Astrocyte of the cerebellum (primary cell): ENCODE measurements at places on chromosomes 1 and 21.

DNA sequence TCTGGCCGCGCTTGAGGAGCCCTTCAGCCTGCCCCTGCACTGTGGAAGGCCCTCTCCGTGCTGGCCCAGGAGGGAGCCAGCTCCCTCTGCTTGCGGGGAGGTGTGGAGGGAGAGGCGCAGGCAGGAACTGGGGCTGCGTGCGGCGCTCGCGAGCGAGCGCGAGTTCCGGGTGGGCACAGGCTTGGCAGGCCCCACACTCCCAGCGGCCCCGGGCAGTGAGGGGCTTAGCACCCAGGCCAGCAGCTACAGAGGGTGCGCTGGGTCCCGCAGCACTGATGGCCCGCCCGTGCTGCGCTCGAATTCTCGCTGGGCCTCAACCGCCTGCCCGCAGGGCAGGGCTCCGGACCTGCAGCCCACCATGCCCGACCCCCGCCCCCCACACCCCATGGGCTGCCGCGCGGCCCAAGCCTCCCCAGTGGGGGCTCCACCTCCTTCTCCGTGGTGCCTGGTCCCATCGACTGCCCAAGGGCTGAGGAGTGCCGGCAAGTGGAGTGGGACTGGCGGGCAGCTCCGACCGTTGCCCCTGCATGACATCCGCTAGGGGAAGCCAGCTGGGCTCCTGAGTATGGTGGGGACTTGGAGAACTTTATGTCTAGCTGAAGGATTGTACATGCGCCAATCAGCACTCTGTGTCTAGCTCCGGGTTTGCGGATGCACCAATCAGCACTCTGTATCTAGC, 46.0 kb downstream of the COL24A1 start:
- DNase-seq, result no peak

GRCh38 chr1:215477632-215478031, 89.5 kb upstream of the KCTD3 start:
- no peak for DNase-seq

- DNase-seq, result no peak
Observed at GRCh38 chr1:118914379-118915161, 73.6 kb downstream of the TBX15 start.

GRCh38 chr1:151815716-151816327, 10.6 kb upstream of the LINGO4 start:
- no peak for DNase-seq

- DNase-seq, result no peak
Observed at GRCh38 chr1:195185736-195186135, 1422.5 kb downstream of the KCNT2 start.

- no peak for DNase-seq
Observed at GRCh38 chr1:52748119-52748518, 21.9 kb downstream of the ZYG11B start.

GRCh38 chr1:167418391-167418790, 99.9 kb downstream of the CD247 start:
- DNase-seq, result no peak

GRCh38 chr1:31621498-31621820, 4.0 kb downstream of the HCRTR1 start:
- DNase-seq, result no peak

GRCh38 chr1:167565922-167566321, 12.4 kb upstream of the CREG1 start:
- no peak for DNase-seq

DNA sequence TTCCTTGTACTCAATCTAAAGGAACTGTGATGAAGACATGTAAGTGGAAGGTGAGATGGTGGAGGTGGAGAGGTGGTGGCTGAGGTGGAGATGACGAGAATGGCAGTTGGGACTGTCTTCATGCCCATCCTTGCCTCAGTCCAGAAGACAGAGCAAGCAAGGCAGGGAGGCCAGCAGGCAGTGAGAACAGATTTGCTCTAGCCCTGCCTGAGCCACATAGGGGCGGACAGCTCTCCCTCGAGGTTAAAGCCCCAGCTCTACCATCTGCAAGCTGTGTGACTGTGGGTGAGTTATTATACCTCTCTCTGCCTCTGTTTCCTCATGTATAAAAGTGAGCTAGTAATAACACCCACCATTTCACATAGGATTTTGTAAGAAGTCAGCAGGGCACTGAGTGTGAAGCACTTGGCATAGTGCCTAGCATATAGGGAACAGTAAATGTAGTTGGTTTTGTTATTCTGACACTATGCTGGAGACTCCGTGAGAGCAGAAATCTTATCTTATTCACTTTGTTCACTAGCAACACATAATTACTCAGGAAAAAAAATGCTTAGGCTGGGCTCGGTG, 4.8 kb upstream of the FAM110D start:
- no peak for DNase-seq

GRCh38 chr1:234602334-234603220, 7.4 kb downstream of the IRF2BP2 start:
- peak; percentile 83 for DNase-seq

- DNase-seq, result peak; percentile 59
Observed at GRCh38 chr1:237562242-237562823, 328.4 kb downstream of the ZP4 start.

DNA sequence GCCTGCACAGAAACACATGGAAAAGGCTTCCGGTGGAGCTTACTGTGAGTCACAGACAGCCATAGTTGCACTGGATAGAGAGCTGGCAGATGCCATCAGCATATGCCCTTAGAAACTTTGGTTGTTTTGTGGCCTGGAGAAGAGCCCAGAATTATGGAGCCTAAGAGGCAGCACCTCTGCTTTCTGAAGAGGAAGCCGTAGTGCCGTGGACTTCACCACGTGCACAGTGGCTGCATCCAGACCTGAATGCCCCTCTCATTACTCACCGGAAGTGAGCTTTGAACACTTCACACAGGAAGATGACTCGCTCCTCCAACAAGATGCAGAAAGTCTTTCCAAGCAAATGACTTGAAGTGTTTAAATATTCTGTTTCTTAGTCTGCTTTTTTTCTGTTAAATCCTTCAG, 28.4 kb downstream of the JUN start:
- DNase-seq, result peak; percentile 98

- no peak for DNase-seq
Observed at GRCh38 chr21:38041493-38041892, 125.2 kb upstream of the KCNJ6 start.

DNA sequence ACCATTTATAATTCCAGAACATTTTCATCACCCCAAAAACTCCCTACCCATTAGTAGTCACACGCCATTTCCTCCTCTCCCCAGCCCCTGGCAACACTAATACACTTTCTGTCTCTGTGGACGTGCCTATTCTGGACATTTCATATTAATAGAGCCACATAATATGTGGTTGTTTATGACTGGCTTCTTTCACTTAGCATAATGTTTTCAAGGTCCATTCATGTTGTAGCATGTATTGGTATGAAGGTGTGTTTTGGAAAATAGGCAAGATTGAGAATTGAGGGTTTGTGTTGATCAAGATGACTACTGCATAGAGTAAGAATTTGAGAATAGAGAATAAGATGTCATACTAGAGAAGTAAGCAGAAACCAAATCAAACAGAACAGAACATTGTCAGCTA, 67.5 kb downstream of the ZFYVE9 start:
- no peak for DNase-seq

DNA sequence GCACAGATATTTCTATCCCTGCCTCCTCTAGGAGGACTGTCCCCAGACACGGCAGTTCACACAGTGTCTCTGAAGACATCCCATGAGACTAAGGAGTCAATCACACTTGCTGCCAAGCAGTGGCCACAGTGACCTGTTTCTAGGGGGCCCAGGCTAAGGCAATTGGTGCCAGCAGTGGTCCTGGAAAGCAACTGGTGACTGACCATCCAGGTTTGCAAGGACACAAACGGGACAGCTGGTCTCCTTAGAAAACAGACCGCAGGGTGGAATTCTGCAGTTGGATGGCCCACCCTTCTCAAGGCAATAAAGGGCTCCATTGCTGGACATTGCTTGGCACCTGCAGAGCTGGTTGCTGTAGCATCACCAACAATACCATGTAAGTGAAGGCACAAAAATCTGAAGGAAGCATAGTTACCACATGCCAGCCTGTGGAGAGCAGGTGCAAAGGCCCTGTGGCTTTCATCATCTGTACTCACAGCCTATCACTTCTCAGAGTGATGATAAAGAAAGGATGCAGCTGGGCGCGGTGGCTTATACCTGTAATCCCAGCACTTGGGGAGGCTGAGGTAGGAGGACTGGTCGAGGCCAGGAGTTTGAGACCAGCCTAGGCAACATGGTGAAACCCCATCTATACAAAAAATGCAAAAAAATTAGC, 81.5 kb downstream of the STUM start:
- DNase-seq, result no peak

GRCh38 chr1:29470087-29470787, 233.9 kb downstream of the PTPRU start:
- no peak for DNase-seq

GRCh38 chr1:230763927-230764591, 16.9 kb downstream of the CAPN9 start:
- no peak for DNase-seq

DNA sequence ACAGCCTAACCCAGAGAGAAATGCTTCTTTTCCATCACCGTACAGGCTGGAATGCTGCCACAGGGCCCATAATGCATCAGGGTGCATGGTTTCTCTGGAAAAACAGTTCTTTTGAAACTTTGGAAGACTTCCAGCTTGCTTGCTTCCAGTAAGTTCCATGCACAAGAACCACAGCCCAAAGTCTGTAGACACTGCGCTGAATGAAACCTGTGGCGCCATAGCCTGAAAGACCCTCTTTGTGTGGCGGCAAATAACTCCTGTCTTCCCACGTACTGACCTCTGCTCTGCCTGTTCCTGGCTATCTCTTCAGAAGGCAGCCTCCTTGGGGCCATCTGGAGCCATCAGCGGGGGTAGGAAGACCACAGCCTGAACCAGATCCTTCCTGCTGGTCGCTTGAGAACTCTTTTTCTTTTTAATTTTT, 15.1 kb downstream of the MIIP start:
- DNase-seq, result no peak

DNA sequence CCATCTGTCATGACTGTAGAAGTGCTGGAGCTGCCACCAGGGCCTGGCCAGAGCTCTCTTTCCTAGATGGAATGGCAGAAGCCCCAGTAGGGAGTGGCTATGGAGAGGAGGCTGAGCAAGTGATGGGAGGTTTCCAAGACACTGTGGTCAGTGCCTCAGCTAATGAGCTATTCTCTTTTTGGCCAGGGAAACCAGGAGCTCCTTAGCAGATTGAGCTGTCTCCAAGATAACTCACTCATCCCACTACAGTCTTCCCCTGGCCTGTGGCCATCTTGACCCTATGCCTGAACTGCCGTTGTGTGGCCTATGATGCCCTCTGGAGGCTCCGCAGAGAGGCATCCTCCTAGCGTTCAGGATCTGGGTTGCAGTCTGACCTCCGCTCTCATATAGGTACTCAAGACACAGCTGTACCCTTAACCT, 60.5 kb downstream of the ERI3 start:
- DNase-seq, result peak; percentile 86

DNA sequence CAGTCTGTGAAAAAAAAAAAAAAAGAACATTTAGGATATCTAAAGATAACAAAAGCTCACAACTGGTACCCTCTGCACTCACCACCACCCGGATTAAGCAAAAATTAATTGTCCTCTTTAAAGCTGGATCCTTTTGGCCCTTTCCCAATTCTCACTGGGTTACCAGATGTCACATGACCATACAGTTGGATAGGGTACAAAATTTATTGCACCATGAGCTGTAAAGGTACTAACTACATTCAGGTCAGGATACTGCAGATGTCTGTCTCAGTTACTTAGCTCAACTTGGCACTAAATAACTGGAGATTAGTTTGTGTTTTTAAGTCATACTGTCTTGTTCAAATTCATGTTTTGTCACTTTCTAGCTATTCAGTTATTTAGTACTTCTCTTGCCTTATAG, 96.3 kb downstream of the GPATCH2 start:
- DNase-seq, result no peak

DNA sequence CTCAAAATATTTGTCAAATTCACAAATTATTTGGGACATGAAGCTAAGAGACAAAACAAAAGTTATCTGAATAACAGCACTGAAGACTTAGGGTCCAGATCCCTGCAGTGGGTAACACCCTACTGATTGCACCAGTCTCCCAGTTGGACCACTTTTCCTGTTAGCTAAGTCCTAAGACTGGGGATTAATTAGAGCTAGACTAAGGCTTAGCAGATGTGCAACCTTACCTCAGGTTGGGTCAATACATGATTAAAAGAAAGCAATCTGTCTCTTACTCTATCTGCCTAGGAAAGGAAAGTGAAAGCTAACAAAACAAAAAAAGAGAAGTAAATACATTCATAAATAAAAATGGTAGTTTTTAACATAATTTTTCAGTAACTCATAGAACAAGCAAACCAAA, 737.2 kb upstream of the CHRM3 start:
- no peak for DNase-seq

GRCh38 chr1:47708658-47709018, 270.8 kb downstream of the FOXD2 start:
- no peak for DNase-seq

DNA sequence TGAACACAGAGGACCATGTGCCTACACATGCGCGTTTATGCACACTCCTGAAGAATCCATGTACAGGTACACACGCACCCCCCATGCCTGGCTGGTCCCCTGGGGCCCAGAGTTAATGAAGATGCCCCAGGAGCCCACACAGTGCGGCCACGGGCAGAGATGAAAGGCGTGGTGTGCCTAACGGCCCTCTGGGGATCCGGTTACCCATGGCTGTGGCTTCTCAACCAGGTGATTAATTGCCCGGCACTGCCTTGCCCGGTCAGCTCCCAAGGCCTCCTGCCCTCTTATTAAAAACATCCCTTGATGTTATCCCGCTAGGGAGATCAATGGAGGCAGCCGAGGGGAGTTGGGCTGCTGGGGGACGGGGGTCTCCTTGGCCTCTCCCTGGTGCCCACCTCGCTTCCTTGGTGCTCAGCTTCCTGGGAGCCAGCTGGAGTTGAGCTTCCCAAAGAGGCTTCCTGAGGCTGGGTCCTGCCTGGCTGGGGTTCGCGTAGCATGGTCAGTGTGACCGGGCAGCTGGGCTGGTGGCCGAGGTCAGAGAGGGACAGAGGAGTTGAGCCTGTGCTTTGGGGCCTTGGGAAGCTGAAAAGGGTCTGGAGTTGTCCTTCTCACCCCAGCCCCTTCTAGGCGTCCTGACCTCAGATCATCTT, 75.0 kb upstream of the WNT4 start:
- no peak for DNase-seq

DNA sequence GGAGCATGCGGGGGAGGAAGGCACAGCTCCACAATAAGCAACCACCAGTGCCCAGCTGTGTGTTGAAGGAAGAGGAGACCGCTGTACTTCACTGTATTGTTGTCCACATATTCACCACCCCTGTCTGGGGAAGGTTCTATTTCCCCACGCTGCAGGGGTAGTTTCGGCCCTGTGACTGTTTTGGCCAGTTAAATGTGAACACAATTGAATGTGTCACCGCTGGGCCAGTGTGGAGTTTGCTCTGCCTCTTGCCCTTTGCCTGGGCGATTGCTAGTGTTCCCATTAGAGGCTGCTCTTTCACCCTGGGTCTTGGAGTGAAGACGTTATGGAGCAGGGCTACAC, 32.6 kb downstream of the UBE4B start:
- no peak for DNase-seq

GRCh38 chr21:38277501-38278131, 20.8 kb downstream of the KCNJ15 start:
- DNase-seq, result peak; percentile 96
